ENCODE measurements at places on chromosomes 7 and 10.

- no peak for DNase-seq
These were observed 51.9 kb downstream of the SEMA3A start for GRCh38 chr7:84142726-84143125.

DNA sequence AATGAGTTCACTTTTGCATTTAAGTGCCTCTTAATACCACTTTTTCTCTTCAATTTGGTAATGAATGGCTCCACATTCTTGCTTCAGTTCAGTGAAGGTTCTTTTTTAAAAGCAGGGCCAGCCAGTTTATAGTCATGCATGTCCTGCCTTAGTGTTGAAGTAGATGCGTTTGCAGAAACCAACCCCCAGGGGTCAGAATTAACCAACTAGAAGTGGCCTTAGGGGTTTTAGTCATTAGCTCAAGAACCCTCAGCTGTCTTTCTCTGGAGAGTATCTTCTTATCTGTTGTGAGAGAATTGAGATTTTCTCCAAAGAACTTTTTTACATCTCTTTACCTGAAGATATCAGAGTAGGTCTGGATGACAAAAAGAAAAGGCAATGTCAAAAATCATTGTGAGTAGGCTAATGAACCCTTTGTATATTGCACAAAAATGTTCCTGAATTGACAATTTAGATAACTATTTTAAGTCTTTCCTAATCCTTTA is 82.2 kb downstream of the PIK3CG start:
- DNase-seq = peak; percentile 52

DNA sequence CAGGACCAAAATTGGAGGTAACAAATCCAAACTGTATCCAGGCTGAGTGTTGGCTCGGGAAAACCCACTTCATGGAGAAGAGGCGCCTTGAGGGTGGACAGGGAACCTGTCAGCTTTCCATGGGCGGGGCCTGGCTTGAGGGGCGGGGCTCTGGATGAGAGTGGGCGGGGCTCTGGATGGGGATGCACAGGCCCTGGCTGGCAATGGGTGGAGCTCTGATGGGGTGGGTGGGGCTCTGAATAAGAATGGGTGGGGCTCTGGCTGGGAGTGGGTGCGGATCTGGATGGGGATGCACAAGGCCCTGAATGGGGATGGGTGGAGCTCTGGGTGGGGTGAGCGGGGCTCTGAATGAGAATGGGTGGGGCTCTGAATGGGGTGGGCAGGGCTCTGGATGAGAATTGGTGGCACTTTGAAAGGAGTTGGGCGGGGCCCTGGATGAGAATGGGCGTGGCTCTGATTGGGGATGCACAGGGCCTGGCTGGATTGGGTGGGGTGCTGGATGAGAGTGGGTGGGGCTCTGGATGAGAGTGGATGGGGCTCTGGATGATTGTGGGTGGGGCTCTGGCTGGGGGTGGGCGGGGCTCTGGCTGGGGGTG is 96.6 kb upstream of the NPTX2 start:
- DNase-seq = no peak

GRCh38 chr10:30476511-30477155 is 42.6 kb downstream of the MAP3K8 start:
- DNase-seq = no peak

- DNase-seq = no peak
These were observed 313.1 kb upstream of the SMIM30 start for GRCh38 chr7:113431406-113431805.

DNA sequence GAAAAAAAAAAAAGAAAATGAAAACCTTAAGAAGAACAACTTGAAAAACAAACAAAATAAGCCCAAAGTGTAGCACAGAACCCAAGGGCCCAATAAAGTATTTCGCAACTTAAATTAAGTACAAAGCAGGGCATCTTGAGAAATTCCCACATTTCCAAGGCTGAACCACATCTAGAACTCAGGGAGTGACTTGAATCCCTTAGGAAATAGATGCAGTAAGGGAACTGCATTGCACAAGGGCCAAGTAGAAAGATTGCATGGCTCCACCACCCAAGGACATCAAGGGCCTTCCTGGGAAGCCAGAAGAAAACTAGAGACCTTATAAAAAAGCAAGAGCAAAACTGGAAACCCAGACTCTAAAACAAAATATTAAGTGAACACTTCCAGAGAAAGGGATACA is 352.7 kb downstream of the CXCL12 start:
- no peak for DNase-seq
